Activated T-helper 1 cell treated with anti-CD3 and anti-CD28 coated beads, Interleukin-2, amount 50 U/mL, for 16 hours (primary cell): ENCODE measurements at places on chromosomes 16 and 17.

GRCh38 chr16:87371261-87371866 is 12.2 kb downstream of the FBXO31 start:
- no peak for DNase-seq

DNA sequence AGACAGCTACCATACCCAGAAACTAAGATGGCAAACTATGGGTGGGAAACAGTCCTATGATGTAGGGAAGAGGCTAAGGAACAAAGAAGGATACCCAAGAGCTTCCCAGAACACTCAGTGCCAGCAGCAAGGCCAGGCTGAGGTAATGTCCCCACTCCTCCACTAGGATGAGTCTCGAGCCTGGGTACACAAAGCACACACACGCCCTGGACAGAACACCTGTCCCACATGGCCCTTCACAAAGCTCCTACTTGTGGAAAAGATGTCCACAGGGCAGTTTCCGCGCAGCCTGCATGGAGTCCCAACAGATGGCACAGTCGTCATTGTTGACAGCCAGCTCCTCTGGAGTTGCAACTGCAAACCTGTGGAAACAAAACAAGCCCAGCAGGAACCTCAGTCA is 23.9 kb downstream of the AMFR start:
- DNase-seq: no peak

DNA sequence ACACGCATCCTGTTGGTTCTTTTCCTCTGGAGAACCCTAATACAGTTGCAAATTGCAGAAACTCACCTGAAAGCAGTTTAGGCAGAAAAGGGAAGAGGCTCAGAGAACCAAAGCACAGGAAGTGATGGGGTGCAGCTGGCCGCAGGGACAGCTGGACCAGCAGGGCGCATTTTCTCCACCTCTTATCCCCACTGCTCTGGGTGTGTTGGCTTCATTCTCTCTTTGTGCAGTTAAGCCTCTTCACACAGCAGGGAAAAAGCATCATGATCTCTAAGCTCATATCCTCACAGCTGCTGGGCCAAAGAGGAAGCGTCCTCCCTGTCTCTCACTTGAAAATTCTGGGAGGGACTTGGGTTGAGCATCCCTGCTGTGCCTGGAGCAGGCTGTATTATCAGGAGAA is 20.0 kb upstream of the LRRC75A start:
- DNase-seq: no peak

DNA sequence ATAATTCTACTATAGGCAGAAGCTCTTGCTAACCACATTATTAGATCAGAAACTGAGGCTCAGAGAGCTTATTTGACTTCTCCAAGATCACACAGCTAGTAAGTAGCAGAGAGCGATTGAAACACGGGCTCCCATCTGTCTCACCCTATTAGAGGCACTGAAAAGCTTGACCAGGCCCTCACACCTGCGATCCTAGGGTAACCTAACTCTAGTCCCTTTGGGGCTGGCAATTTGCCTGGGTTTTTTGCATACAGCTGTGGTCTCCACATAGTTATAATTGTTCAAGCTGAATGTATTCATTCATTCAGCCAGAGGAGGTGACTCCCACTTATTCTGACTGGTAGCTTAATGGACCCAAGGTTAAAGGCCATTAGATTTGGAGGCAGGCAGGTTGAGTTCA is 121.2 kb downstream of the ANKFN1 start:
- DNase-seq: no peak

DNA sequence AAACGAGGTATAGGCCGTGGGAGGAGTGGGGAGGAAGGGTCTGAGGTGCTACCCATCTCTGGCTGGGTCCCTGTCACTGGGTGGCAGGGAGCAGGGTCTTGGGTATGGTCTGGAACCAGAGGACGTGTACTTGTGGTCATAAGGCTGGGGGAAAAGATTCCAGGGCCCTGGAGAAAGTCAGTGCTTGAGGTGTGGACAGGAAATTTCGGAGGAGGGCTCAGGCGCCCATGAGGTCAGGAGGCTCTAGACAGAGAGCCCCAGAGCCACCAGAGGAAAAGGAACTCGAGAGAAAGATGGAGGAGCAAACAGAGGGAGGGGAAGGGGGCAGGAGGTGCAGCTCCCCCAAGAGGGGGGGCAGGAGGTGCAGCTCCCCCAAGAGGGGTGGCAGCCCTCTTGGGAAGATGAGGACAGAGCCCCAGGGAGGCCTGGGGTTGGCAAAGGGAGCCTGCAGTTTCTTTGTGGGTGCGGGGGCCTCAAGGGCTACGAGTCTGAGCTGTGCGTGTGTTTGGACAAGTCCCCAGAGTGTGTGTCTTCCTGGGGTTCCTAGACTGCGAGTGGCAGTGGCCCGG is 683 bp upstream of the SLC7A6 start:
- no peak for DNase-seq

DNA sequence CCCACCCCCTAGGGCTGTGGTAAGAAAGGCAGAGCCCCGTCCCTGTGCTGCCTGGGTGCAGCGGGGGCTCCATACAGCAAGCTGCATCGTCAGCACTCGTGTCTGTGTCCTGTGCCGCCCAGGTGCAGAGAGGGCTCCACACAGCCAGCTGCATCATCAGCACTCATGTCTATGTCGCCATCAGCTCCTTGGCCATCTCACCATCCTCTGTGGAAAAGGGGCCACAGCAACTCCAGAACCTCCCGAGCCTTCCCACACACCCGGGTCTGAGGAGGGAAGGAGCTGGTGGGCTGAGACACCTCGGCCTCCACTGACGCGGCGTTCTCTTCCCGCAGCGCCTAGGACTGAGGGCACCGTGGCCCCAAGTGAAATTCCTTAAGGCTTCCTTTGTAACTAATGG is 72.9 kb upstream of the CHMP6 start:
- no peak for DNase-seq

- DNase-seq: no peak
Observed at GRCh38 chr17:8253801-8254200, 4.7 kb downstream of the PFAS start.

GRCh38 chr16:22728167-22728836 is 85.7 kb upstream of the HS3ST2 start:
- DNase-seq: no peak

GRCh38 chr16:9801651-9802050 is 380.6 kb downstream of the GRIN2A start:
- no peak for DNase-seq

DNA sequence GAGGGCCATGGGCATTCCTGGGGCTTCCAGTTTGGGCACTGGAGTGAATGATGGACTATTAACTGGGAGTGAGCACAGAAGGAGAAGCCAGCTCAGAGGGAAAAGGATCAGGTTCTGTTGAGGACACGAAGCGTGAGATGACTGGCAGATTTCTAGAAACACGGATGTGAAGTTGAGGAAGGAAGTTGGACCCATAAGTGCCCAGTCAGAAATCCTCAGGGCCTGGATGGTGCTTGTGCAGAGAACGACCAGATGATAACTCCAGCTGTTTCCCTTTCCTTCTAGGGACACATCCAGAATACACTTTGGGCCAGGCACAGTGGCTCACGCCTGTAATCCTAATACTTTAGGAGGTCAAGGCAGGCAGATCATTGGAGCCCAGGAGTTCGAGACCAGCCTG is 23.3 kb upstream of the ANKRD40CL start:
- DNase-seq: no peak

DNA sequence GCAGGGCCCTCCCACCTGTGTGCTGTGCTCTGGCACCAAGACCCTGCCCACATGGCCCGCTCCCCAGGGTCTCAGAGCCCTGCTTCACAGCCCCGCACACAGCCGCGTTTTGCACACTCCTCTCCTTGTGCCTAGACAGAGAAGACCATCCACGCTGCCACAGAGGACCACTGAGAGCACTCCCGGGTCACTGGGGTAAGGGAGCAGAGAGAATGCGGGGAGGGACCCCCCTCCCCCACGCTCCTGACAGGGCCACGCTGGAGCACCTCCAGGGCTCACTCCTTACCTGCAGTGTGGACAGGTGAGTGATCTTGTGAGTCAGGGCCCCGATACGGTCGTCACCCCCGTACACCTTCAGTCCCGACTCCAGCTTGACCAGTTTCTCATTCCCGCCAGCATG is 7.0 kb downstream of the HAGH start:
- DNase-seq: no peak

DNA sequence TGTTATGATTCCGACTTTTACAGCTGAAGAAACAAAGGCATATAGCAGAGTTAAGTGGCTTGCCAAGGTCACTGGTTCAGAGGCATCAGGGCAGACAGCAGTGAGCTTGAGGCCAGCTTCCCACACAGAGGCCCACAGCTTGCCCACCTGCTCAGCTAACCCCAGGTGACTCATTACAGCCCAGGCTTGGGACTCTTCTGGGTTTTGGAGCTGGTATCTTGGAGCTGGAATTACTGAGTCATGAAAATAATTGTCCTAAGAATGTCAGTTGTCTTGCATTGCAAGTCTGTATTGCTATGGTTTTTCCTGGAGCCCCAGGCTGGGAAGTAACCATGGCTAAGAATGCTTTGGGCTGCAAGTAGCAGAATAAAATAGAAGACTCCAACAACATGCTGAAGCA is 32.4 kb upstream of the IRX3 start:
- DNase-seq: no peak

- peak; percentile 34 for DNase-seq
Observed at GRCh38 chr17:30363715-30364202, 15.0 kb upstream of the CPD start.

DNA sequence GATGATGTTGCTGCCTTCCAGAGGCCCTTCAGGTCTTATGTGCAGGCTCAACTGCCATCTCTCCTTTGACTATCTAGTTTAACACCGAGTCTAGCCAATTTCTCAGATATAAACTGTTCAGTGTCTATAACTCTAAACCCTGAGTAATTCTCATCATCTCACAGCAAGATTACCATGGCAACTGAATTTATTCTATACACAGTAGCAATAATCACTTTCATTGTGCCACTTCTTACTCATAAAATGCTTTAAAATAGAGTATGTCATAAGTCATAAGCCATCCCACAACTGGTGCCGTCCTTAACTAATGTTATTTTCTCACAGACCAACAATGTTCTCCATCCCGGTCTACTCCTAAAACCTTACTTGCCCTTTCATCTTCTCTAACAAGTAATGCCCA is 45.0 kb downstream of the SYNRG start:
- no peak for DNase-seq

GRCh38 chr17:66275651-66276050 is 26.8 kb upstream of the PRKCA start:
- DNase-seq: no peak

GRCh38 chr17:61076621-61077031 is 323.0 kb upstream of the TBX2 start:
- DNase-seq: no peak

DNA sequence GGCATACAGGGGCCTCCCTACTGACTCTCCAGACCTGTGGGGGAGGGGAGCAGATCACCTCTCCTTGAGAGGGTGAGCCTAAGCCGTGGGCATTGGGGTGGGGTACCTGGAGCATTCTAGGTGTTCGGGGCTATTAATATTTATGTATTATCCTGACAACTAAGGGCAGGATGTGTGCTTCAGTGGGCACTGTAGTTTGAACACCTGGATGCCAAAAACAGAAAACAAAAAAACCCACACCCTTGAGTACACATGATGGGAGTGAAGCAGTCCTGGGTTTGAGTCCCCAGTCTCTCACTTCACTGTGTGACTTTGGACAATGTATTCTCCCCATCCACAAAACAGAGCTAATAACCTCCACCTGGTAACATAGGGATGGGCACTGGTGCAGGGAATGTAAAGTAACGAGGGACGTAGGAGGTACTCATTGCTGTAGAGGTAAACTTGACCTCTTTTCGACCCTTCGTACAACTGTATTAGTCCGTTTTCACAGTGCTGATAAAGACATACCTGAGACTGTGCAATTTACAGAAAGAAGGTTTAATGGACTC is 257.8 kb downstream of the CPPED1 start:
- no peak for DNase-seq

DNA sequence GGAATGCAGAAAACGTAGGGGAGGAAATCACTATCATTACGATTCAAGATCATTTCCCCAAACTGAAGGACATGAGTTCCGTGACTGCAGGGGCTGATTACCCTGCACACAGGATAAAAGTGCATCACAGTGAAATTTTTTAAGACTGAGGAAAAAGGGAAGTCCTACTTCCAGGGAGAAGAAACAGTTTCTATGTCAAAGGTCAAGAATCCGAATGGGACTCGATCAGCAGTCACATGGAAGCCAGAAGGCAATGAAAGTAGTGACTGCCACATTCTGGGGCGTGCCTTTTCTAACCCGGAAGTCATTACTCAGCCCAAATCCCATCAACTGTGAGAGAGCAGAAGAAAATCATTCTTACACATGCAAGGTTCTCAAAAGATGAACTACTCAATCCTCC is 12.1 kb downstream of the ZZEF1 start:
- no peak for DNase-seq

DNA sequence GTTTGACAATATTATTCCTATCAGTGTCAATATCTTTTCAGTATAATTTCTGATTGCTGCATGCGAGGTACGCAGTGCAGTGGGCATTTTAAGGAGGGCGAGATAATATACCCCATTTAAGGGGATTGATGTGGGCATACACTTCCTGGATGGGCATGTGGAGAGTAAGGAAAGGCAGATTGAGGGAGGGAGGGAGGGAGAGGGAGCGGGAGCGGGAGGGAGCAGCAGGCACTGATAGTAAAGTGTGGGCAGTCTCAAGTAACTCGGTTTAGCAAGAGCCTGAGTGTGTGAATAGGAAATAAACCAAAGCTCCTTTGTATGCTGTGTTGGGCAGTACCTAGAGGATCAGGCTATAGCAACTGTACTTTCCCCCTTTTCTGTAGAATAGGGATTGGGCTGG is 5.1 kb downstream of the BPTF start:
- DNase-seq: no peak

DNA sequence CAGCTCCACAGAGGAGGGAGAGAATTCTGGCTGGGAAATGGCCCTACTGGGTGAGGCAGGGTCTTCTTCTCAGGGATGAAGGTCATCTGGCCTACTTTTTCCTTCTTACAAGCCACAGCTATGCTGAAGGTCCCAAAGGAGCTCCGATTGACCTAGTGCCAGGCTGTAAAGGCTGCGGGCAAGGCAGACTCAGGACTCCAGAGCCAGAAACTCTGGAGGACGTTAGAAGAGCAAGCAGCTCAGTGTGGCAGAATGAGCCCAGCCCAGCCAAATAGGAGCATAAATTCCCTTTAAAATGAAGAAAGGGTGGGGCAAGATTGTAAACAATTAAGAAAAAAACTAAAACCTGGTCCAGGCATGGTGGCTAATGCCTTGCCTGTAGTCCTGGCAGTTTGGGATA is 20.1 kb upstream of the CNOT1 start:
- no peak for DNase-seq
